NCI-H2081 (cell line): ENCODE measurements at places on chromosomes 7 and 10.

GRCh38 chr7:73823257-73823656, 7.5 kb upstream of the CLDN4 start:
- DNase-seq, result no peak

DNA sequence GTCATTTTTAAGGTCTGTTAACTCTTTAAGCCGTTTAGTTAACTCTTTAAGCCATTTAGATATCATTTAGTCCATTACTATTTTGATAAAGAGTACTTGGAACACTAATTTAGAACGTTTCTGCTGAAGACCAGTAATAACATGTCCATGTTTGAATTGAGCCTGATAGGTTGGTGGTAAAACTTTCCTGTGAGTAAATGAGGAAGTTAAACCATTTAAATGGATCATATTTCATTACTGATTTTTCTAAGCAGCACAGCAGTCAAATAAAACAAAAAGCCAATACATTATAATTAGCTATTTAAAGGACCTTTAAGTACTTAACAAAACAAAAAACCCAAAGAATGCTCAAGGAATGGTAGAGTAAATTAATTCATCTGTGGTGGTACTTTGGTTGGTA, 29.4 kb downstream of the PHTF2 start:
- DNase-seq, result peak; percentile 60

GRCh38 chr7:41942468-41943093, 239.7 kb upstream of the INHBA start:
- no peak for DNase-seq

DNA sequence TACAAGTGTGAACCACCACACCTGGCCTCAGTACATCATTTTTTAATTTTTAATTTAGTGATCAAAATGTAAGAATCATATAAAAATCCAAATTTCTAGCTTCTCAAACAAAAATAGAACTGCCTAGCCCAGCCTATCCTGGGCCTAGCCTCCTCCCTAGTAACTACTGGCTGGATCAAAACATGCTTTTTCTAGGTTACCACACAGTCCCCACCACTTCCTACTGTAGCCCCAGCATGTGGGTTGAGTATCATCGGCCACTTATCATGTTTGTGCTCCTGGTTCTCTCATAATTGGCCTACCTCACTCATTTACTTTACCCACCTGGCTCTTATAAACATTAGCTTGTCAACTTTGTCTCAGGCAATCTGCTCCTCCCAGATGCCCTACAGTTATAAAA, 52.9 kb downstream of the DNAJC12 start:
- peak; percentile 24 for DNase-seq

DNA sequence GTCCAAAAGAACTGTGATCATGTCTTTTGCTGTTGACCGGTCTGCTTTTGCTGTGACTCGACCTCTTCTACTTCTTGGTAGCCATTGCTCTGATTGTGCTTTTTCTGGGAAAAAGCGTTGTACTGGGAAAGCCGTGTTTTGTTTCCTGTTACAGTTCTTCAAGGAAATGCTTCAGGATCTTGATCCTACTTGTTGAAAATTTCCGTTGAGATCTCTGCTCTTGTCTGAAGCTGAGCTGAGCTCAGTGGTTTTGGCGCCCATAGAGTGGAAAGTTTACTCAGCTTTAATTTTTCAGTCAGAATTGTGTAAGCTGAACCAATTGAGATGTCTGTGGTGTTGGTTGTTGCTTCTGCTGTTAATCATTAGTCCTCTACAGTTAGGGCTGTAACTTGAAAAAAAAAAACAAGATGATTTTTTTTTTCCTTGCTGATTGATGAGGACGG, 302.2 kb downstream of the CCDC3 start:
- DNase-seq, result no peak

DNA sequence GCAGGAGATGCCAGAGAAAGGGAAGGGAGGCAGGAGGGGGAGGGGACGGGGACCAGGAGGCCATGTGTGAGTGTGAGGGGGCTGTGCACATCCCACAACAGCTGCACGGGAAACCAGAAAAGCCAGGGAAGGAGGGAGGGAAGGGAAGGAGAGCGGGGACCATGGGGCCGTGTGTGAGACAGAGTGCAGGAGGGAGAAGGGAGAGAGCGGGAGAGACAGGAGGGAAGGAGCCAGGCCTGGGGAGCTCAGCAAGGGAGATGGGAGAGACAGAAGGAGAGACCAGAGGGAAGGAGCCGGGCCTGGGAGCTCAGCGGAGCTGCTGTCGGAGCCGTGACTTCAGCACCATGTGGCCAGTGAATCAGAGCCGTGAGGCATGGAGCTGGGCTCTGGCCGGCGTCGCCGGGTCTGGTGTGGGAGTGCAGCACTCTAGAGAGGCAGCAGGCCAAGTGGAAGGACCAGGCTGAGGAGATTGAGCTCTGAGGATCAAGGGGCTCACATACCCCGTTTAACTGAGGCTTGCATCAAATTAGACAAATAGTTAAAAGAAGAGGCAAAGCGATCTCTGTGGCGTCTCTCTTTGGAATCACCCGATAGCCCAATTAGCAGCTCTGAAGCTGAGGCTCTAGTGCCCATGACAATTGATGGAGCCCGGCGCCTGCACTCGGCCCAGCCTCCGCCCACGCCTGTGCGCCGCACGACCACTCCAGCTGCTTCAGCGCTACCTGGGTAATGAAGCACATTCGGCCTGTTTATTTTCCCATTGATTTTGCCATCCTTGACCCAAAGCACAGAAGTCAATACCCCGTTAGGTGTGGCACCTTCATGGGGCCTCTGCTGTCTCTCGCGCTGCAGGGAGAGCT, 150.4 kb downstream of the MAD1L1 start:
- no peak for DNase-seq

GRCh38 chr10:22666287-22667092, 47.9 kb downstream of the PIP4K2A start:
- DNase-seq, result no peak

DNA sequence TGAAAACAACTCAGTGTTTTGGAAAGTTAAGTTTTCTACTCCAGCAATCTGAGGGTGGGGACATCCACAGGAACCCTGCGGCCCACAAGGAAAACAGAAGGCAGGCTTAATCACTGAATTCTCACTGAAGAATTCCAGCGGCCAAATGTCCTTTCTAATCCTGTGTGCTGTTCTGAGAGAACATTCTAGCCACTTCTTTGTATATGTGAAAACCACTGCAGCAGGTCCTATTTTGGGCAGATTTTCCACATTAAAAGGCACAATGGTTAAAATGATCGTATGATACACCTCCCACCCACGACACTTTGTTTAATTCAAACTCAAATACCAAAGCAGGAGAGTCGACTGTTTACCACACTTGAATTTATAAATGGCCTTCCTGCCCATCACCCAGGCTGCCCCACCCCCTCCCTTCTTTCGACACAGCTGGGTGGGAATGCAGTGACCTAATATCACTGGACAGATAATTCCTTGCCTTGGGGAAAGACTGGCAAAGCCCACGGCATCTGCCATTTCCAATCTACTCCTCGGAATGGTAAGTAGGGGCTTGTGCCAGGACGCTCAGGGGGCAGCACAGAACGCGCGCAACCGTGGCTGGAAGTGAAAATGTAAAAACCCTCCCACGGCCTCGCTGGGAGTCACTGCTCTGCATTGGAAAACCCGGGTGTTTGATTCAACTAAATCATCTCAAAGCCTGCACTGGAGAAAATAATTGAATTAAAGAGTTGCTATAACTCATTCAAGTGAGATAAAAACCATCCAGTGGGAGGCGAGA, 67.0 kb downstream of the CTBP2 start:
- no peak for DNase-seq

GRCh38 chr7:40057292-40057691, 77.1 kb downstream of the MPLKIP start:
- DNase-seq, result peak; percentile 11
